ENCODE measurements at places on chromosomes 7 and 10.

GRCh38 chr7:129222064-129222463 lies 2.8 kb upstream of the AHCYL2 start:
- DNase-seq: peak; percentile 60

DNA sequence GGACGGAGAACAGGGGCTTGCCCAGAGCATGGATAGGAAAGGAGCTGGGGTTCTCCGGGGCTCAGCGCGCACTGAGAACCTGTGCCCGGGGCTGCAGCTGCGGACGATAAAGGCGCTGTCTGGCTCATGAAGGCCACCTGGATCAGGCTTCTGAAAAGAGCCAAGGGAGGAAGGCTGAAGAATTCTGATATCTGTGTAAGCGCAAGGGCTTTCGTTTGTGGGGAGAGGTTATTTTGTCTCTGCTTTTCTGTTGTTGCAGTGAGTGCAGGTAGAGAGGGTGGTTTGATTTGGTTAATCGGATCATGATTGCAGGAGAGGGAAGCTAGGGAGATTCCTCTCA lies 250.5 kb downstream of the NSUN6 start:
- DNase-seq: no peak

DNA sequence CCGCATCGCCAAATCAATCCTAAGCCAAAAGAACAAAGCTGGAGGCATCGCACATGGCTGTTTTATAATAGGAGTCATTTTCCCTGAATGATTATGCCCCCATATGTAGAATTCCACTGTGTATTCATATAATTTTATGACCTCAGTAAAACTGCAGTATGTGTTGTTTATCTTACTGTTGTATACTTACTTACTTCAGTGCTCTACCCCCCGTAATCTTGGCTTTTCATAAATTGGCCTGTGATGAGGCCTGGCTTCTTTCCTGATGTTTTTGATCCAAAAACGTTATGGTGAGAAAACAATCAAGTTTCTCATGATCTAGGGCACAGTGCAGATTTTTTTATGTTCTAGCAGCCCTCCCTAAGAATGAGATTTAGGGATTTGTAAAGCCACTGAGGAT lies 306.4 kb upstream of the FZD1 start:
- DNase-seq: no peak

DNA sequence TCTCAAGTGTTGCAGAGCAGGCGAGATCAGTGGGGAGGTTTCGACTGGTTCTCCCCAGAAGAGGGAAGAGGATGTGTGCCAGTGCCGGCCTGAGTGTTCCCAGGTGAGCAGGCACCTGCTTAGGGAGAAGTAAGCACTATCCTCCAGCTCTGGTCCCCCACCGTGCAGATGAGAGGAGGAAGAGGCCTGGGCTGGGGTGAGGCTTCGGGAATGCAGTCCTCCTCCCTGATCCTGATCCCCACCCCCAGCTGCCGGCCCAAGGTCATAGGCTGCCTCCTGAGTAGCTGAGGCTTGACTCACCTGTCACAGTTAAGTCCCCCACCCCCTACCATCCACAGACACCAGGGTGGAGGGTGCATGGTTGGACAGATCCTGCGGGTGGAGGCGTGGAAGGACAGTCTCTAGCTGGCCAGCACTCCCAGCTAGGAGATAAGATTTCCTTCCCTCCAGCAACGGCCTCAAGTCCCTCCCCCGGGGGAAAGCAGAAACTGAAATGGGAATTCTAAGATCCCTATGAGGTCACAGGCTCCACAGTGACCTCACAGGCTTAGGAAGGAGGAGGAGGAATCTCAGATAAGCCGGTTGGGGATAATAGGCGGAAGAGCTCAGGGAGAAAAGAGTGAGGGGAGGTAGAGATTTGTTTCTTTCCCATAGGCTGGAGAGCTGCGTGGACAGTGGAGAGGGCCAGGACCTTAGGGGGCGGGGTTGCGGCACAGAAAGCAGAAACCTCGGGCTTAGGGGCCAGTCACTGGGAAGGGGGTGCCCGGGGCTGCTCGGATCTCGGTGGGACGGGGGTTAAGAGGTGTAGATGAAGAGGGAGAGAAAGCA lies 1.0 kb downstream of the LRCH4 start:
- no peak for DNase-seq

GRCh38 chr7:158657189-158657746 lies 47.3 kb downstream of the NCAPG2 start:
- no peak for DNase-seq

GRCh38 chr7:11776039-11776438 lies 56.0 kb downstream of the THSD7A start:
- DNase-seq: no peak

- no peak for DNase-seq
Observed at GRCh38 chr7:138510003-138510402, 49.9 kb downstream of the TRIM24 start.

DNA sequence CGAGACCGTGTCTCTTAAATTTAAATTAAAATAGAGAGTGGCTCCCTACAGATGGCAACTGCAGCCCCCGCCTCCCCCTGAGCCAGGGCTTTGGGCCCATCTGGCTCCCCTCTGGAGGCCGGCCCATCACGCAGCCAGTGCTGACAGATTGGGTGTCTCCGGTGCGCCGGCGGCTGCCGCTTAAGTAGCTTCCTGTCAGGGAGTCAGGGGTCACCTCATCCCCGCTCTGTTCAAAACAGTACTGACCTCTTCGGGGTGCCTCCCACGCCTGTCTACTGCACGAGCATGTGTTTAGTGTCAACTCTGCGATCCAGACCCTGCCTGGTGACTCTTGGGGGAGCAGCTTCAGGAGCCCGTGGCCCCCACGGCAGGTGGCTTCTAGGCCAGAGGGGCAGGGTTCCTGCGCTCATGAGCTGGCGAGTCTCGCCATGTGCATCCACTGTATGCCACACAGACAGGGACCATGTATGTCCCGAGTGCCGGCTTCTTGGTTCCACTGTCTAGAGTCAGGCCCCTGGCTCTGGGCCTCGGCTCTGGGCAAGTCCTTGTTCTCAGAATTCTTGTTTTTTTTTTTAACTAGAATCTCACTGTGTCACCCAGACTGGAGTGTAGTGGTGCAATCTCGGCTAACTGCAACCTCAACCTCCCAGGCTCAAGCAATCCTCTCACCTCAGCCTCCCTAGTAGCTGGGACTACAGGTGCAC lies 36.1 kb downstream of the KCTD7 start:
- DNase-seq: no peak

DNA sequence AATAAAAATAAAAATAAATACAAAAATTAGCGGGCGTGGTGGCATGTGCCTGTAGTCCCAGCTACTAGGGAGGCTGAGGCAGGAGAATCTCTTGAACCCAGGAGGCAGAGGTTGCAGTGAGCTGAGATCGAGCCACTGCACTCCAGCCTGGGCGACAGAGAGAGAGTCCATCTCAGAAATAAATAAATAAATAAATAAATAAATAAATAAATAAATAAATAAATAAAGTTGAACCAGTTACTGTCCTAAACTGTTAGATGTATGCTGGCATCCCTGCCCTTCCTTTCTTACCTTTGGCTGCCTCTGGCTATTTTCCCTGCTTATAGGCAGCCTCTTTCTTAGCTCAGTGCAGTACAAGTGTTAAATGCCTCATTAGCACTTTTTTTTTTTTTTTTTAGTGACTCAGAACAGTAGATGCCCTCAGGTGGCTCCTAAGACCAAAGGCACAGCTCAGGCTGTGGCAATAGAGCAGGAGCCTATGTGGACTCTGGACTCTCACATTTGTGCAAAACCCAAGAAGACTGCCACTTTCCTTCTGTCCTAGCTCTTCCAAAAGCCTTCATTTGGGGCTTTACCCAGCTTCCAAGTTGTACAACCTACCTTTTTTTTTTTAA lies 30.6 kb upstream of the CABCOCO1 start:
- DNase-seq: no peak

DNA sequence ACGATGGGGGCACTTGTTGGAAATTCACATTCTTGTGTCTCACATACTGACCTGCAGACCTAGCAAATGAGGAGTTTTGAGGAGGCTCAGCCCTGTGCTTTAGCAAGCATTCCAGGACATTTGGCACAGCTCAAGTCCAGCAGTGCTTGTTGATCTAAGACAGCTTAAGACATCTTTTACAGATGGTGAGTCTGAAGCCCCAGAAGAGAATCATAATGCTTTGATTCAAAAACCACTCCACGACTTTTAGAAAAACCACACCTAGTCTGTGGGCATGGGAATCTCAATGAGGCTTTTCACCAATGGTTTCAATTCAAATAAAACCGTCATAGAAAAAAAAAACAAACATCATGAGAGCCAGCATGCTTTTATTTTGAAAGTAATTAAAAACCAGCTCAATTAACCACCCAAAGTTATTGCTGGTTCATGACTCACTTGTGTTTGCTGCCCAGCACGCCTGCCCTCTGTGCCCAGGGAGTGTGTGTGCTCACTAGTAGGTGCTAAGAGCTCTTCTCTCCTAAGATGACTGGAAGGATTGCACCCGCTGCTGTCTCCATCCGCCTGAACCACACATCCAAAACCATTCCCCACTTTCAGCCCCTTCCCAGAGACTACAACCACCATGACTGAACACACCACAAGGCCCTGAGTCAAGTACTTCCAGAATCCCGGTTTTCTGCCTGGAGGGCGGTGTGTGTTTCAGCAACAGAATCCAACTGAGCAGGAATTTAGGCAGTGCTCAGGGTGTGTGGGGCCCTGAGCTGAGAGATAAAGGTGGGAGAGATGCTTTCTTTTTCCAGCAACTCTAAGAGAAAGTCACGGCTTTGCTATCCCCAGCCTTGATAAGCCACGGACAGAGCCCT lies 130.2 kb upstream of the ADAM12 start:
- no peak for DNase-seq

DNA sequence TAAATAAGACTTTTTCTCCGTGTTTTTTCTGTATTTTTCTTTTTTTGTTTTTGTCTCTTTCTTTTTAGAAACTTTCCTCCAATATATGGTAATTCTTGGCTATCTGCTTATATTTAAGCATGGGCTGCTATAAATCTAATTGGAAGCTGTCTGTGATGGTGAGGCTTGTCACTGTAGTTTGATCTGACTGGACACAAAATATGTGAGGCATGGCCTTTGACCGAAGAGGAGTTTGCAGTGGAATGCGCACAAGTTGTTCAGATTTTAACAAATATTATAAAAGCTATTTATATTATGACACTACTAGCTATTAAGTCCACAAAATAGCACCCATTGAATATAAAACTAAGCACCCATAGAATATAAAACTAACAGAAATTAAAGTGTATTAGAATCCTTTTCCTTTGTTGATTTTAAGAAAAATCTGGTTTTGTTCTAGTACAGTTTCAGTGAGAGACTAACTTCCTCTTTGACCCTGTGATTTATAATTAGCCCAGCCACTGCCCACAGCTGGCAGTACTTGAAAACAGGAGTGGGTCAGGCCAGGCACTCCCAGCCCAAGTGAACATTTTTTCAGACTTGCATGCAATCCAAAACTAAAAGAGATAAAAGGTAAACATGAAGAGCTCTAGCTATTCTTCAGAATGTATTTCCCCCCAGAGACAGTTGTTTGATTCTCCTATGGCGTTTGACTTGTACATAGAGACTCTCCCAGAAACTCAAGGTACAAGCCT lies 69.9 kb upstream of the FGL2 start:
- DNase-seq: peak; percentile 16

DNA sequence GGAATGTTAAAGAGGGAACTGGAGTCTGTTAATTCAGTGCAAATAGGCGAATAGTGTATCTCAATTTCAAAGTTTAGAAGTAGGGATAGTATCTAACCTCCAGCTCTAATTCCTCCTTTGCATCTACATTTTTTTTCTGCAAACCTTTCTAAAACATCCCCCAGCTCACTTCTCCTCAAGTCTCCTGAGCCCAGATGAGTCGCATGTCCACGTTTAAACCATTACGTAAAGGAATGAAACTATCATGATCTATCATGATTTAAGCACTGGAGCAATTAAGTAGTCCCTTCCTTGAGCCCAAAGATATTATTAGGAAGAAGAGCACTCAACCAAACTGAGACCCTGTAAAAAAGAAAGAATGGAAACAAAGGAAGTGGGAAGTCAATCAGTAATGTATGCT lies 29.9 kb downstream of the GPR22 start:
- DNase-seq: no peak

DNA sequence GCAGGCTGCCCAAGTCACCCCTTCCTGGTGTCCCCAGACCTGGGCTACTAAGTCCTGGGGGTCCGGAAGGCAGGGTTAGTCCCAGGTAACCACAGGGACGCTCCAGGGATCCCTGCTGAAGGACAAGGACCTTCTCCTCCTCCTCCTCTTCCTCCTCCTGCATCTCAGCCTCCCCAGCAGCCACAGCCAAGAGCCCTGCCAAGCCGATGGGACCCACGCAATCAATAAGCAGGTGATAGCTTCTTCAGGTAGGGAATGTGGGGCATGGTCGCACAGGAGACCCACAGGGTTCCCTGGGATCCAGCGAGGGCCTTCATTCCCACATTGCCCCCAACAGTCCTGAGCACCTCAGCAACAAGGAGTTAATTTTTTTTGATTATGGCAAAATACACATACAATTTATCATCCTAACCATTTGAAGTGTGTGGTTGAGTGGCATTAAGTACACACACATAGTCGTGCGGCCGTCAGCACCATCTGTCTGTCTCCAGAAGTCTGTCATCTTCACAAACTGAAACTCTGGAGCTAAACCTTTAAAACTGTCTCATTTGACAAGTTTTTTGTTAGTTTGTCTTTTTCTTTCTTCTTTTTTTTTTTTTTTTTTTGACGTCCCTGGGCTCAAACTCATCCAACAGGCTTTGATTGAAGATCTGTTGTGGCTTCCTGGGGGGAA lies 12.1 kb downstream of the CRYGN start:
- DNase-seq: no peak

DNA sequence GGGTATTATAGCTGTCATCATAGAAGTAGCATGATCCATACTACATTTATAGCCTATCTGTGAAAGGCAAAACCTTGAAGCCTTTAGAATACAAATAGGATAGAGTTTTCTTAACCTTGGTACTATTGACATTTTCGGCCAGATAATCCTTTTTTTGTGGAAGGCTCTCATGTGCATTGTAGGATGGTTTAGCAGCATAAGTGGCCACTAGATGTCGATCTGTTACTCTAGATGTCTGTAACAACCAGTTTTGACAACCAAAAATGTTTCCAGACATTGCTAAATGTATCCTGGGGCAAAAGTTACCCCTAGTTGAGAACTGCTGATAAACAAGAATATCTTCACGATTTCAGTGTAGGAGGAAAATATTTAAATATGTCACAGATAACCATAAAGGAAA lies 319.4 kb upstream of the GALNT17 start:
- no peak for DNase-seq

- DNase-seq: no peak
Observed at GRCh38 chr7:94658826-94659225, 2.9 kb upstream of the SGCE start.

DNA sequence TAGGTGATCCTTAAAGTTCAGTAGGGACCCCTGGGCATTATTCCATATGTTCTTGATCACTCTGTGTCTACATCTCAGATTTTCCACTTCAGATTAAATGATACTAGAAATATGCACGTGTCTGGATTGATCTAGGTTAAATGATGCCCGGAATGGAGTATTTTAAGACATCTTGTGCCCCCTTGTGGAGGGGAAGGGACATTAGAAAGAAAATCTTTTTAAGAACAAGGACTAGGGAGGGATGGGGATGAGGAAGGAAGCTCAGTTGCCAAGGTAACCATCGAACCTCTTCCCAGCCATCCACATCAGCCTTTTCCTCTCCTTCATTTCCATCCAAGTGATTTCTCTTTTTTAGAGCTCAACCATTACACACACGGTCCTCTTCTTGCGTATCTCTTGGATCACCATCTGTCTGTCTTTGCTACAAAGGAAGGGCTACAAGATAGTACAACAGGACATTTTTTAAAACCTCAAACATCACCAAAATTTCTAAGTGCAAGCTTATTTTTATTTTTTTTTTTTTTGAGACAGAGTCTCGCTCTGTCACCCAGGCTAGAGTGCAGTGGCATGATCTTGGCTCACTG lies 40.5 kb downstream of the PRSS2 start:
- DNase-seq: peak; percentile 86

Data from hematopoietic multipotent progenitor cell treated with erythropoietin and hydrocortisone succinate and interleukin-3 and kit ligand, for 4 days (in vitro differentiated cells).